Retinal pigment epithelial cell (primary cell): ENCODE measurements at places on chromosomes 7 and 10.

DNA sequence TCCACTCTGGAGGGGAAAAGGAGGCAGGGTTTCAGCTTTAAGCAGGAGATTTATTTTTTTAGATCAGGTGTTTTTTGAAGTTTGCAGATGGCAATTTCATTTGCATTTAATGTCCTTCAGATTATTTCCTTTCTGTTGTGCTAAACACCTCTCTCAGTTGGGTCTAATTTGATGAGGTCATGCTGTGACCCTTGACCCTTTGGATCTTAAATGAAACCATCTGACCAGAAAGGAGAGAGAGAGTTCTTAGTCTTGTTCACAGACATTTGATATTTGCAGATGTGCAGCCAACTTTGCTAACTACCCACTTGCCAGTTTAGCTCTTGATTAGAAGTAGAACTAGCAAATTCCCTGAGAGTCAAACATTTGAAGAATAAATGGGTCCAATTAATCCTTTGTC, 101.5 kb upstream of the RAB11FIP2 start:
- no peak for DNase-seq

- DNase-seq = no peak
Observed at GRCh38 chr7:66306243-66306642, 101.1 kb downstream of the TPST1 start.

GRCh38 chr7:73308074-73308664, 457 bp downstream of the NSUN5 start:
- DNase-seq = no peak

DNA sequence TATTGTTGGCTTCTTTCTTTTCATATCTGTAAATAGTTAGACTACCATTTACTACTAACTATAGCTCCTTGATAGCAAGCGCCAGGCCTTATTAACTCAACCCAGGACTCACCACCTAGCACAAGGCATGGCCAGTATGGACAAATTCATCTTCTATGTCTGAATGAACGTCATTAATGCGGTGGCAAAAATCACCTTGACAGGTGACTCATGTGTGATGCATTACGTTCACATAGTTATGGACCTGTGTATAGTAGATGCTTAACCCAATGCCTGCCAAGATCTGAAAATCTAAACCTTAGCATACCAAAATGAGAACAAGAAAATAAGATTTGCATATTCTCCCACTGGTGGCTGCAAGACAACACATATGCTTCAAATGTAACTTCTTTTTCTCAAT, 300.8 kb downstream of the PARD3 start:
- DNase-seq = no peak

DNA sequence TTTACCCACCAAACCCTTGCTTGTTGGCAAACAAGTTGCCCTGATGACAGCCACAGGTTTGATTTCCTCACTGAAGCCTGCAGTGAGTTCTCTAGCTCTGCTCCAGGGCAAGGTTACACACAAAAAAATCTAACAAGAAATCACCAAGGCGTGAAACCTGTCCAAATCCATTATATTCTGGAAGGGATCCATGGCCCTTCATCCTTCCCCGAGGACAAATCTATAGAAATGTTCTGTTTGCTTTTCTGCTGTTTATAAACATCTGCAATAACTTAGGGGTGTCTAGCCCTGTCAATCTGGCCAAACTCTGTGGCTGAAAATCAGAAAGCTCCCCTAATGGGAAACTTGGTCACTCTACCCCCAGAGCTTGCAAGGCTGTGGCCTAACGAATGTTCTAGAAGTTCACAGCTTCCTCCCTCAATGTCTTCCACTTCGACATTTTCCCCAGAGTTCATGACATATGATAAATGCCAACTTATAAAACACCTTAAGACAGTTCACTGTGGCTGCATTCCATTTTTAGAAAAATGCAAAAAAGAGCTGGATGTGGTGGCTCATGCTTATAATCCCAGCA, 164.5 kb downstream of the PRPF18 start:
- DNase-seq = no peak

DNA sequence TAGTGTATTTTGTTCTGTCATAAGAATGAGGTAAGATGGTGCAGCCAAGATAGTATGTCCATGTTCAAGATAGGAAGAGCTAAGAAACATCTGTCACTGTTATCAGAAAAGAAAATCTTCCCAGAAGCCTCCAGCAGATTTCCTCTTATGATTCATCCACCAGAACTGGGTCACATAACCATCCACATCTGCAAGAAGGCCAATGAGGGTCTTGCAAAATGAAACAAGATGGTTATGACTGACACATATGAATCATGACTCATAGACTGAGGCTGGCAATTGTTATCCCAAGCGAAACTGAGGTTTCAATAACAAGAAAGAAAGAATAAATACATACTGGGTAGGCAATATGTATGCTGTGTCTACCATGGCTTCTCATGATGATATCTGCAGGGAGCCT, 30.3 kb downstream of the CCNJ start:
- DNase-seq = no peak

GRCh38 chr7:136312592-136312991, 335.4 kb upstream of the MTPN start:
- no peak for DNase-seq

- DNase-seq = no peak
Observed at GRCh38 chr10:114603948-114604347, 54.1 kb downstream of the ABLIM1 start.

GRCh38 chr7:50304129-50304910, at the start of gene IKZF1:
Gene IKZF1, plus strand, starts transcription at chr7:50304716. Its CDS starts 14,346 bp downstream, at chr7:50319062.
- DNase-seq = no peak

DNA sequence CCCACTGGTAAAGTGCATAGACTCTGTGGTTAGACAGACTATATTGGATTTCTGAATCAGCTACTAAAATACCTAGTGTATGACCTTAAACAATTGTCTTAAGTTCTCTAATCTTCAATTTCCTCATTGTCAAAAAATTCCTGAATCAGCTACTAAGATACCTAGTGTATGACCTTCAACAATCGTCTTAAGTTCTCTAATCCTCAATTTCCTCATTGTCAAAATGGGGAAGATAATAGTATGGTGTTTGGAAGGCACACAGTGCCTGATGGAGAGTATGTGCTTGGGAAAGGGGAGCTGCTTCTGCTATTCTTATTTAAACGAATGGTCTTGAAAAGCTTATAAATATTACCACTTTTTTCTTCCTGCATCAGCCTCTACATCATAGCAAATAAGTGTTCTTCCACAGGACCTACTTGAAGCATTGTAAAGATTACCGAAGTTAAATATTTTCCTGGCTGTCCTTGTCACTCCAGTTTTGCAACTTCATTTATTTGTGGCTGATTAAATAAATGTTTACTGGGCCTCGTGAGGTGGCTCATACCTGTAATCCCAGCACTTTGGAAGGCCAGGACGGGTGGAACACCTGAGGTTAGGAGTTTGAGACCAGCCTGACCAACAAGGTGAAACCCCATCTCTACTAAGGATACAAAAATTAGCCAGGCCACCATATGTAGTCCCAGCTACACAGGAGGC, 64.4 kb upstream of the ITGA8 start:
- DNase-seq = no peak

DNA sequence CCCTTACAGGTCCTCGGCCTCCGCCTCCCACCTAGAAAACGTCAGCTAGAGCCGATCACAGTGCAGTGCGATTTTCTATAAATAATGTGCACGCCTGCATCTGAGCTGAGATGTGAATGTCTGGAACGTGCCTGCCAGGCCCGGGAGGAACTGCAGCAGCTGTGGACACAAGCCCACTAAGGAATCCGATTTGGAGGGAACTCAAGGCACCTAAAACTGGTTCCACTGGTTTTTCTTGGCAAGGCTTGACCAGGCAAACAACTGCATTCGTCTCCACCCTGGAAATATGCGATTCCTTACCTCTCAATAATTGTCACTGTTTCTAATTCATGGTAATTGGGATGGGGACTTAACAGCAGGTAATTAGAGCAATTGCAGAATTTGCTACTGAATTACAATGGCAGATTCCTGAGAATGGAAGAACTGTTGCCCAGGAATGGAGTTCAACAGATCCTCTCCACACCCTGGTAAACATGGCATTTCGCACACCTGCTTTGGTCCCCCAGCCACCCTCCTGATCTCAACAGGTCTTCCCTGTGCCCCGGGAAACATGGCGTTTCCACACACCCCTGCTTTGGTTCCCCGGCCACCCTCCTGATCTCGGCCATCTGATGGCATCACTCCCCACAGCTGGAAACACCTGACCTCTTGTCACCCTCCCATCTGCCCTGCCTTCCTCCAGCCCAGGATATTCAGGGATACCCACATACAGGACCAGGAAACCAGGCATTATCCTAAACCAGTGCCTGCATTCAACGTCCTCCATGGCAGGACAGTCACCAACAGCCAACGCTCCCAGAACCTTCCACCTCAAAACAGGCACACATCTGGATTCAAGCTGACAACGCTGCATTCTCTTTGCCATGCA, 76.0 kb downstream of the DIP2C start:
- DNase-seq = no peak

GRCh38 chr10:27998178-27998953, 513 bp downstream of the ODAD2 start:
- DNase-seq = no peak

GRCh38 chr7:36860681-36861080, 136.4 kb upstream of the AOAH start:
- no peak for DNase-seq

DNA sequence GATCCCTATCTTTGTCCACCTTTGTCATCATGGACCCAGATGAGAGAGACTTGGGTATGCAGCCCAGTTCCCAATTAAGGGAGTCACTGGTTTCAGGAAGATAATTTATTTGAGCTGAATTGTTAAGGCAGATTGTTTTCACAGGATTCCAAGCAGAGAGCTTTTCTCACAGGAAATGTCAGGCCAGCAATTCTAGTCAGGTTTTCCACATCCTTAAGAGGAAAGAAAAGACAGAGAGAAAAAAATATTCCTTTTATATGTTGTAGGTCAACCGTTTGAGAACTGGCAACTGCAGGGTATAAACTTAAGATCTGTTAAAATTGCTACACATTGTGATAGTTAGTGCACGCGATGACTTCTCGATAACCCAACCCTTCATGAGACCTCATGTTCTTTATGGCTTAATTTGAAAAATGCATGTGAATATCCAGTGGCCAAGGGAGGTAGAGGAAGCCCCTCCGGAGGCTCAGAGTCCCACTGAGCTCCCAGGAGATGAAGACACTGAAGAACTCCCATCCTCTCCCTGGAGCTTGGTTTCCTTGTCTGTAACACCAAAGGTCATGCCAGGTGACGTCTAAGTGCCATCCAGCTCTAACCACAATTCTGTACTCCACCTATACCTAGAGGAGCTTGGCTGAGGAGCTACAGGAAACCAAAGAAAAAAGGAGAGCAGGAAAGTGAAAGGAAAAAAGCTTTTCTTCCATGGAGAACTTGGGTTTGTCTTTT, 45.6 kb downstream of the MINDY4 start:
- DNase-seq = no peak

GRCh38 chr10:105843786-105844185, 1202.7 kb downstream of the SORCS3 start:
- DNase-seq = no peak

DNA sequence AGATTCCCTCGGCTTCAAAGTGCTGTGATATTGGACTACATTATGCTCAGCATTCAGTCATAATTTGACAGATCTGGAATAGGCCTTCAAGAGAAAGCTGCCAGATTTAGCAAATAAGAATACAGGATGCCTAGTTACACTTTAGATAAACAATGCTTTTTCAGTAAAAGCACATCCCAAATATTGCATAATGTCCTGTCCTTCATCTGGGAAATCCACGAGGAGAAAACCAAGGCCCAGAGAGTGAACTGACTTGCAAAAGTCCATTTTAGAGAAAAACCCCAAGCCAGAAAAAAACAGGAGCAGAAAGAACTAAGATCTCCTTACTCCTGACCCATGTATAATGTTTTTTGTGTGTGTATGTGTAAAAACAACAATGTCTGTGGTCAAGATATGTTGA, 12.0 kb upstream of the BLNK start:
- DNase-seq = no peak

DNA sequence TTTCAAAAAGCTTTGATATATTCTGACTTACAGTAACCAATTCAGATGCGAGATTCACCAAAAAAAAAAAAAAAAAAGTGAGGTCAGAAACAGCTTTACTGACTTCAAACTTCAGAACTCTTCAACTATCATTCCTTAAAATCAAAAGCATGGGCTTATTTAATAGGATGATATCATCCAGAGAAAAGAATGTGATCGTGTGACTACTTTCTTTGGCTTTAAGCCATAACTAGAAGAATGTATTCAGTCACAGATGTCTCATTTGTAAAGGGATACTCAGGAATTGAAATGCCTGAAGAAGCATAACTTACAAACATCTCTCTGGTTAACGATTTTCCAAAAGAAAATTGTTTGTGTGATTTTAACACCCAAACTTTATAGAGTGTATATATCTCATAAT, 11.5 kb downstream of the TPK1 start:
- DNase-seq = peak; percentile 52

GRCh38 chr7:5349437-5350173, 66.9 kb downstream of the SLC29A4 start:
- no peak for DNase-seq

GRCh38 chr7:150367677-150368095, 936 bp upstream of the REPIN1 start:
- DNase-seq = peak; percentile 69

GRCh38 chr7:151023232-151023631, 1.1 kb downstream of the ATG9B start:
- no peak for DNase-seq

DNA sequence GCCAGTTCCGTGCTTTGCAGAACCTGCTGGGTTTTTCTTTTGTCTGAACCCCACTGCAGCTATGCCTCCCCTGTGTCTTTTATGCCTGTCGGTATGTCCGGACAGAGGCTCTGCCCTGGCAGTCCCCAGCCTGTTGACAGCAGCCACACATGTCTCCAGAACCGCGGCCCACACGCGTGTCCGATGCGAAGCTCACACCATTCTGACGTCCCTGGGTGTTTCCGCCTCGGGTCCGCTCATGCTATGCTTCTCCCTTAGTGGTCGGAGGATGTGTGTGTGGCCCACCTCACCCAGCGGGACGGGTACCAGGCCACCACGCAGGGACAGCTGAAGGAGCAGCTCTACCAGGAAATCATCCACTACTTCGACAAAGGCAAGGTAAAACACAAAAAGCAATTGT, 164.6 kb upstream of the NPS start:
- no peak for DNase-seq

- no peak for DNase-seq
Observed at GRCh38 chr7:99314504-99314903, 11.2 kb upstream of the ARPC1A start.

GRCh38 chr10:110779489-110779888, 92.2 kb upstream of the PDCD4 start:
- DNase-seq = no peak

GRCh38 chr10:70906953-70907636, 18.7 kb upstream of the PCBD1 start:
- DNase-seq = no peak

- DNase-seq = no peak
Observed at GRCh38 chr7:80622541-80622940, 15.9 kb upstream of the CD36 start.
